ENCODE measurements at places on chromosomes 7 and 10. TPM values are rescaled to one million over a fixed set of nuclear protein-coding genes. Genes with fewer than 3 reads are reported as not detected.

DNA sequence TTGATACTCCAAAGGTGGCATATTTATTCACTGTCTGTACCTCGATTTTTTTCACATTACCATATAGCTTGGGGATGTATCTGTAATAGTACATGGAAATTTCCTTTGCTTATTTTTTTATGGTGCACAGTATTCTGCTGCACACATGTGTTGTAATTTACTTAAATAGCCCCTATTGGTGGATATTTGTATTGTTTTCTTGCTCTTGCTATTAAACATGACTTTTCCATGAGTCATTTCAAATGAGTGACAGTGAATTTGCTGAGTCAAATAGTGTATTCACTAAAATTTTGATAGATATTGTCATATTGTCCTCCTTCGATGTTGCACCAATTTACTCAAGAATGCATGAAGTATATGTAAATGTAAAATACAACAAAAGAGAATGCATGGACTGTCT is 122.7 kb upstream of the STEAP4 start:
- no peak for DNase-seq
- no peaks in the 10 kb centered on the region for H3K36me3 ChIP-seq
- H3K27ac ChIP-seq = no peak overlapping the region
- H3K4me1 ChIP-seq = no peaks in the 10 kb centered on the region

GRCh38 chr7:124403587-124403986 is 362.0 kb downstream of the GPR37 start:
- no peaks in the 10 kb centered on the region for H3K27me3 ChIP-seq
- H3K27ac ChIP-seq = no peak overlapping the region
- H3K36me3 ChIP-seq = no peaks in the 10 kb centered on the region
- no peaks in the 10 kb centered on the region for H3K4me1 ChIP-seq
- no peak for DNase-seq
- no peak overlapping the region for H3K4me3 ChIP-seq

The PPRC1 gene
- 86.2 TPM for total RNA-seq

- H3K27me3 ChIP-seq = no peaks in the 10 kb centered on the region
- DNase-seq = no peak
- no peaks in the 10 kb centered on the region for H3K36me3 ChIP-seq
- 0 out of 2 replicates have a peak overlapping the region, but pooled peaks have one; percentile 65 for H3K27ac ChIP-seq
Observed at GRCh38 chr7:32494946-32495297, 367 bp upstream of the AVL9 start.

- peaks cover 6% of the 10 kb centered on the region for H3K4me1 ChIP-seq
- no peaks in the 10 kb centered on the region for H3K36me3 ChIP-seq
- H3K4me3 ChIP-seq = no peak overlapping the region
- DNase-seq = no peak
- H3K27me3 ChIP-seq = no peaks in the 10 kb centered on the region
- H3K27ac ChIP-seq = no peak overlapping the region
Observed at GRCh38 chr7:114415064-114415989, 712 bp downstream of the FOXP2 start.

DNA sequence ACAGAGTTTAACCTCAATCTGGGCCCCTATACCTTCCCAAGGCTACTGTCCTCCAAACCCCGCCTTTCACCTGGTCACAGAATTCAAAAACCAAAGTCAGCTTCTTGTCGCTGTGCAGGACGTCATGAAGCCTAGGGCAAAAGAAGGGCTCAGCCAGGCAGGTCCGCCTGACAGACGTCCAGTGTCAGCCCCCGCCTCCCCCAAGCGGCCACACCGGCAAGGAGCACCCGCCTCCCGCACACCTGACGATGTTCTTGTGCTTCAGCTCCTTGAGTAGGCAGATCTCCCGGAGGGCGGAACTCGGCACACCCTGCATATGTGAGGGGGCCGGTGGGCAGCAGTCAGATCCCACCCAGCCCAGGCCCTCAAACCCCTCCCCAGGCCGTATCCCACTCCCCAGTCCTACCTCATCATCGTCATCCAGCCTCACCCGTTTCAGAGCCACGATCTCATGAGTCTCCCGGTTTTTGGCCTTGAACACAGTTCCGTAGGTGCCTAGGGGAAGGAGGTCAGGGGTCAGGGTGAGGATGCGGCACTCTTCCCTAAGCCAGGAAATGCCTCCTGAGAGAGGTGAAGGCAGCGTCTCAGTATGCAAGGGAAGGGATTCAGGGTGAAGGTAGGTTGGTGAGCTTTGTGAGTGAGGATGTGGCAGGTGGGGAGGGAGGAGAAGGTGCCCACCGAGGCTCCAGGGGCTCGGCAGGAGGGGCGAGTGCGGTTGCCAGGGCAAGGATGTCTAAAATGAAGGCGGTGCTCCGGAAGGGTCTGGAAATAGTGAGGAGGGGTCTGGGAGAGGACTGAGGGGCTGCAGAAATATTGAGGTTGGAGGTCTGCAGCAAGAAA is 811 bp downstream of the CDK5 start:
- H3K27ac ChIP-seq = no peak overlapping the region
- H3K4me3 ChIP-seq = peak overlapping the region; percentile 89
- no peaks in the 10 kb centered on the region for H3K27me3 ChIP-seq
- peaks cover 9% of the 10 kb centered on the region for H3K4me1 ChIP-seq
- no peaks in the 10 kb centered on the region for H3K36me3 ChIP-seq

DNA sequence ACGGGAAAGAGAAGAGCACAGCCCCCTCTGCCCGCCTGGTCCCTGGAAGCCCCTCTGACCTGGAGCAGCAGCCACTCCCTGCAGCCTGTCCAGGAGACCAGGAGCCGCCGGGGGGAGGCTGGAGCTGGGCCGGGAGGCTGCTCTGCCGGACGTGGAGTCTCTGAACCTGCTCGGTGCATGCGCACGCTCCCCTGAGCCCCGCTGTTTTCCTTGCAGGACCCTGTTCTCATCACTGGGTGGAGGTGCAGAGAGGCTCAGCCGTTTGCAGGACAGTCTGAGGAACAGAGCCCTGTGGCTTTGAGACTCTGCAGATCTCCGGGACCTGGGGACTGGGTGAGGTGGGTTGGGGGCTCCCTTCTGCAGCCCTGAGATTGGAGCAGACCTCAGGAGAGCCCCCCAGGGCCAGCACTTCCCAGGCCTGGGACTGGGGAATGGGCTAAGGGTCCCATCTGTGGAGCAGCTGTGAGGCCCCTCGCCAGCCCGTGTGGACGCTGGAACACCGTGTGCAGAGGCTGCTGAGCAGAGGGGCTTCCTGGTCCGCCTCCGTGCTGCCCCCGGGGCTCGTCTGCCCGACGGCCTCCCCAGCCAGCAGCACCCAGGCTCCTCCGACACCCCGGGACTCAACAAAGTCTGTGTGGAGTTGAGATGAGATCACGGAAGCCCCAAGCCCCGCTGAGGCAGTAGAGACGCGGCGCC is 48.5 kb upstream of the ADGRA1 start:
- H3K4me3 ChIP-seq = no peak overlapping the region
- no peaks in the 10 kb centered on the region for H3K36me3 ChIP-seq
- H3K4me1 ChIP-seq = no peaks in the 10 kb centered on the region
- H3K27me3 ChIP-seq = no peaks in the 10 kb centered on the region

- no peaks in the 10 kb centered on the region for H3K36me3 ChIP-seq
- no peak overlapping the region for H3K27ac ChIP-seq
- H3K4me1 ChIP-seq = no peaks in the 10 kb centered on the region
- H3K4me3 ChIP-seq = no peak overlapping the region
Observed at GRCh38 chr7:95881597-95881996, 109.2 kb downstream of the DYNC1I1 start.

The ABLIM1 gene
- total RNA-seq = 51.2 TPM

- no peak for DNase-seq
- no peak overlapping the region for H3K4me3 ChIP-seq
- no peaks in the 10 kb centered on the region for H3K27me3 ChIP-seq
- H3K27ac ChIP-seq = no peak overlapping the region
- H3K36me3 ChIP-seq = no peaks in the 10 kb centered on the region
Observed at GRCh38 chr7:30159698-30160143, 24.9 kb downstream of the MTURN start.

- H3K4me1 ChIP-seq = peaks cover 11% of the 10 kb centered on the region
- peak; percentile 55 for DNase-seq
- H3K27me3 ChIP-seq = peaks cover 40% of the 10 kb centered on the region
- H3K36me3 ChIP-seq = no peaks in the 10 kb centered on the region
Observed at GRCh38 chr7:136870866-136871487, 2.5 kb downstream of the CHRM2 start.

- no peak for DNase-seq
- H3K27me3 ChIP-seq = no peaks in the 10 kb centered on the region
- no peak overlapping the region for H3K4me3 ChIP-seq
- no peaks in the 10 kb centered on the region for H3K4me1 ChIP-seq
Observed at GRCh38 chr10:26449726-26450125, 11.6 kb downstream of the APBB1IP start.

DNA sequence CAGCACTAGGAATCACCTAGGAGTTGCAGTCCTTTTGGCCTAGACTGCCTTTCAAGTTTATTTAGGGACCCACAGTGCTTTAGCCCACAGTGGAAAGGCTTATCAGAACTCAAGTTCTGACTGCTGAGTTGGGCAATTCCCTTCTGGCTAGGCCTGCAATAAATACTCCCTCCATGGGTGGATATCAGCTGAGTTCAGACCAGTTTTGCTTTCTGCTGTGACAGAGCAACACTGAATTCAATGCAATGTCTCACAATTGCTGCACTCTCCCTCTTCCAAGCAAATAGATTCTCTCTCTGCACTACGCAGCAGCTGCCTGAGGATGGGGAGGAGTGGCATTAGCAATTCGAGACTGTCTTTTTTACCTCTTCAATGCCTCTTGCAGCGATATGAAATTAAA is 1153.3 kb downstream of the SORCS1 start:
- no peaks in the 10 kb centered on the region for H3K27me3 ChIP-seq
- no peaks in the 10 kb centered on the region for H3K36me3 ChIP-seq
- DNase-seq = no peak
- H3K4me3 ChIP-seq = no peak overlapping the region
- no peak overlapping the region for H3K27ac ChIP-seq
- no peaks in the 10 kb centered on the region for H3K4me1 ChIP-seq

GRCh38 chr10:6390213-6390845 is 187.6 kb downstream of the PFKFB3 start:
- DNase-seq = no peak
- no peaks in the 10 kb centered on the region for H3K36me3 ChIP-seq
- no peak overlapping the region for H3K4me3 ChIP-seq
- no peak overlapping the region for H3K27ac ChIP-seq
- H3K4me1 ChIP-seq = no peaks in the 10 kb centered on the region
